ENCODE measurements at places on chromosomes 3 and 15.

GRCh38 chr15:33154351-33155166 is 40.0 kb downstream of the FMN1 start:
- peak; percentile 97 for DNase-seq

DNA sequence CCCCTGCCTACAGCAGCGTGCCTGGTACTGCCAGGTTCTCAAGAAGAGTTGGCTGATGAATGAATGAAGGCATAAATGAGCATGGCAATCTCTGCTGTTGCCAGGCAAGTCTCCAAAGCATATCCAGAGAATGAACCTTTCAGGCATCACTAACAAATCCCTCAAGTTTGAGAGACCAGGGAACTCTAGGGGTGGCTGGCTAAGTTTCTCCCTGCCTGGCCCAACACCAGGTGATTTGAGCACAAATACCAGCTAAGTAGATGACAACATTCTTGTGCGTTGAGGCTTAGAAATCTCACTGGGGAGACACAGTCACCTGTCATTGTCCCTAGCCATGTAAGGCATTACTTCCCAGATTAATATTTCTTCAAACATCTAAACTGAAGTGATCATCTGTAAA is 81.4 kb upstream of the PTX3 start:
- DNase-seq: no peak

DNA sequence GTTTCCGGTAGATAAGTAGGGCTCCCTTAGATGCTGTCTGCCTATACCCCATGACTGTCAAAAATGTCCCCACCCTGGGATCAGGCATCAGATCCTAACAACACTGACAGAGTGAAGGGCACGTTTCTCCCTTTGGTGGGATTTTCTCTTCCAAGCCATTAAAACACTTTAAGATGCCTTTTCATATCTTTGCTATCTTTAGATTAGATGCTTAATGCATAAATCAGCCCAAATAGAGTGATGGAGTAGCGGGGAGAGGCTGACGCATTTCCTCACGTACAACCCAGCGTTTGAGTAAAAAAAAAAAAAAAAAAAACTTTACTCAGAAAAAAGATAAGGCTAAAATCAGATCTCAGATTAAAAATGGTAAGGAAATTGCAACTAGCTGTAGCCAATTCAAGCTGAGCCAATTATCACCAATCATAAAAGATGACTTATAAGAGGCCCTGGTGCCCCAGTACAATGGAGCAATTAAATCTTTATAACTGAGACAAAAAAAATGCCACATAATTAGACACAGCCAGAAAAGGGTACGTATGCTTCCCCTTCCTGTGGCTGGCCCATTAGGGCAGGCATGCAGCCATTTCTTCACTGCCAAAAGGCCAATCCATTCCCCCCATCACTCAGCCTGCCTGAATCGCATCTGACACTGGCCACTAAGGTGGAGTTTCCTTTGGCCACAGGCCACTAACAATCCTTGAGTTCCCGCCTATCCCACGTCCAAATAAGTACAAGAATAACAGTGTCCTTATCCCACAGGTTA is 45.0 kb downstream of the RFTN1 start:
- no peak for DNase-seq

- no peak for DNase-seq
These were observed 150.4 kb upstream of the SATB1 start for GRCh38 chr3:18575573-18575972.

- no peak for DNase-seq
These were observed 732.1 kb downstream of the ZPLD1 start for GRCh38 chr3:103166890-103167289.

DNA sequence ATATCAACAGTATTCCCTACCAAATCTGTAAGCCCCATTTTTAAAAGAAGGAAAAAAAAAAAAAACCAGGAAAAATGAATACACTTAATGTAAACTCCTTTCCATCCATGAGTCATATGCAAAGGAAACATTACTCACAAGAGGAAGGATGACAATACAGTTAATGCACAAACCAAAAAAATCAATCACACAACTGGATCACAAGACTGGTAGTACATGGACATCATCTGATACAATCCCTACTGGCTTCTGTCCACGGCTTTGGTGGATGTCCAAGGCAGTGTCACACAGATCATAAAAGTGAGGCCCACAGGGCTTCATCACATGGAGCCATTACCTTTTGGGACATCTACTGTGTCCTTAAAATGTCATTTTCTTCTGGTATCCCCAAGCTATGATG is 44.0 kb downstream of the SUCLG2 start:
- peak; percentile 25 for DNase-seq

GRCh38 chr3:64213962-64214379 is 11.3 kb downstream of the PRICKLE2 start:
- DNase-seq: no peak

- no peak for DNase-seq
These were observed 44.8 kb downstream of the TBC1D2B start for GRCh38 chr15:78032671-78033070.
